IgD-negative memory B cell (primary cell): ENCODE measurements at places on chromosomes 13 and 19. TPM values are rescaled to one million over a fixed set of nuclear protein-coding genes. Genes with fewer than 3 reads are reported as not detected.

Gene RTBDN
- not detected for polyA plus RNA-seq

Gene TRPM4
- not detected for polyA plus RNA-seq

Gene ATP1A3
- 1.2 TPM for polyA plus RNA-seq

Gene MEIOSIN
- not detected for polyA plus RNA-seq

Gene FLT3LG
- 24.3 TPM for polyA plus RNA-seq

Gene APBA3
- polyA plus RNA-seq: 36.9 TPM

Gene ZNF77
- 1.7 TPM for polyA plus RNA-seq

Gene ATP8A2
- polyA plus RNA-seq: 0.06 TPM

Gene MYBPC2
- 1.3 TPM for polyA plus RNA-seq

Gene UNC13A
- polyA plus RNA-seq: not detected

Gene FSD1
- polyA plus RNA-seq: 0.58 TPM

Gene CGB2
- not detected for polyA plus RNA-seq
